ENCODE measurements at places on chromosomes 5 and 9. TPM values are rescaled to one million over a fixed set of nuclear protein-coding genes. Genes with fewer than 3 reads are reported as not detected.

DNA sequence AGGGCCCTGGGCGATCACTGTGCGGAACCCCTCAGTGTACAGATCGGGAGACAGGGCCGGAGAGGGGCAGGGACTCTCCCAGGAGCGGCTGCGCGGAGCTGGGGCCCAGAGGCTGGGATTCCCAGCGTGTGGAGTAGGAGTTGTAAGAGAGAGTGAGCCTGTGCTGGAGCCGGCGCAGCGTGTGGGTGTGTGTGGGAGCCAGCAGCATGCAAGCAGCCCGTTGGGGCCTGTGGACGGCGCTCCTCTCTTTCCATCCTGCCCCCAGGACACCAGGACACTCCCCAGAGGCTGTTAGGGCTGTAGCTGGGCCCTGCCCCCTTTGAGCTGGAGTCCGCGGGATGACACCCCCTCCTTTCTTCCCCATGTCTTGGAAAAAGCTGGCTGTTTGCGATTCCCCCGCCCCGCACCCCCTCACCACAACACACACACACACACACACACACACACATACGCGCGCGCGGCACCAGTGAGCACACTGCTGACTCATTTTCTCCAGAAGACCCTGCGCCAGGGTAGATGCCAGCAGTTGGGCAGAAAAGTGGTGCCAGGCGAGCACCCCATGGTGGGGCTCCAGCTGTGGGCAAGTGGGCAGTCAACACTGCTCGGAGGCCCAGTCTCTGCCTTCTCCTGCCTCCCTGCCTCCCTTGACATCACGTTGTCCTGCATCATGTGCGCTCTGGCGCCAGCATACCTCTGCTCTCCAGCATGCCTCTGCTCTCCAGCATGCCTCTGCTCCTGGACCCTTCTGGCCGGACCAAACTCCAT is 1.5 kb downstream of the COL27A1 start:
- peaks cover 51% of the 10 kb centered on the region for H3K4me1 ChIP-seq
- H3K4me3 ChIP-seq, result peak overlapping the region; percentile 98
- peak overlapping the region; percentile 90 for H3K27ac ChIP-seq
- no peaks in the 10 kb centered on the region for H3K27me3 ChIP-seq

DNA sequence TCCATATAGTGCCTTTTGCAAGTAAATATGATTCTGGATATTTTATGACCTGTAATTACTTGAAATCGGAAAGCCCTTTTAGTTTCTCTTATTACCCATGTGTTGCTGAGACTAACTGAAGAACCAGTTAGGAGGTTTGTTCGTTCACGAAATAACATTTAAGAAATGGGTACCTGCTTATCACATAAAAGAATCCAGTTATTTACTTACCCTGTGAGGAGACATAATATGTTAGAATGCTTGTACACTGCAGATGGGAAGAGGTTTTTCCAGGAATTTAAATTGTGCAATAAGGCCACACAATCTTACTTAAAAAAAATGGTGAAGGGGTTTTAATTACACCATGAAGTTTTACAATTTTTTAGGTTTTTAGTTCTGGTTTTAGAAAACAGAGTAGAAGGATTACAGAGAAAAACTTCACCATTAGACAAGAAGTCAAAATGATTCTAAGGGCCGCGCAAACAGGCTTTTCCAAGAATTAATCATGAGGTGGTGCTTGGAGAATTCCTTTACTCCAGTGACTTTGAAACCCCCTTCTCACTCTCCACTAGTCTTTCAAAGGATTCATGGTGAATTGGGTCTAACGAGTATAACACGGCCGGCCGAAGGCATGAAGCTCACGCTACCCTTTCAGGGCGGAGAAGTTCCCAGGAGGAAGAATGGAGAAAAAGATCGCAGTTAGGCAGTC is 1.1 kb upstream of the PTGER4 start:
- H3K4me1 ChIP-seq, result peaks cover 16% of the 10 kb centered on the region
- no peaks in the 10 kb centered on the region for H3K36me3 ChIP-seq

- peaks cover 10% of the 10 kb centered on the region for H3K4me1 ChIP-seq
- H3K4me3 ChIP-seq, result peak within 1 kb of the TSS; percentile 83
- no peak within 1 kb of the TSS for H3K27ac ChIP-seq
- no peaks in the 10 kb centered on the region for H3K36me3 ChIP-seq
- H3K27me3 ChIP-seq, result peaks cover 32% of the 10 kb centered on the region
- peak; percentile 73 for DNase-seq
Observed at GRCh38 chr5:178590141-178590923, at the start of gene COL23A1. Gene COL23A1 (minus strand): TSS chr5:178590393.

DNA sequence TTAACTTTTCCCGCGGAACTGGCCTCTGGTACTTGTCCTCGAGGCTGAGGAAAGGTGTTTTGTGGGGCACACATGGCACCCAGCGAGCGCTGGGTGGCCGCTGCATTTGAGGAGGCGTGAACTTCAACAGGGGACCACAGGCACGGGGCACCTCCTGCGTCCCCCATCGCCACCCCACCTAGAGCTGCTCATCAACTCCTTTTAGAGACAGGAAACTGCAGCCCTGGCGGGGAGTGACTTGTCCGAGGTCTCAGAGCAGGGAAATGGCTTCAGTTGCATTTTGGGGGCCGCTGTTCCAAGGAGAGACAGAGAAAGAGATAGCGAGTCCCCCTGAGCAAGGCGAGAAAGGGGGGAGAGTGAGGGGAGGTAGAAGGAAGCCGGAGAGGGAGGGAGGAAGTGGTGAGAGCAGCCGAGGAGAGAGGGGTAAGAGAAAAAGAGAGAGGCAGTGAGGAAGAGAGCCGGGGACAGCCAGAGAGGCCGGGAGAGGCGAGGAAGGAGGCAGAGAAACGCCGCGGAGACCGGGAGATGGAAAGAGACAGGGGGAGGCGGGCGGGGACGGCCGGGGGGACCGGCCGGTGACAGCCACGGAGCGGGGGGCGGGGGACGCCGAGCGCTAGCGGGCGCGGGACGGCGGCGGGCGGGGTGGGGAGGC is 12.5 kb upstream of the LHX2 start:
- no peak for DNase-seq
- no peak overlapping the region for H3K4me3 ChIP-seq
- H3K27ac ChIP-seq, result no peak overlapping the region
- H3K4me1 ChIP-seq, result peaks cover 7% of the 10 kb centered on the region
- peaks cover 93% of the 10 kb centered on the region for H3K27me3 ChIP-seq
- H3K36me3 ChIP-seq, result no peaks in the 10 kb centered on the region

GRCh38 chr9:131994364-131995125 is 85.1 kb downstream of the MED27 start:
- H3K4me3 ChIP-seq, result no peak overlapping the region
- H3K4me1 ChIP-seq, result no peaks in the 10 kb centered on the region
- no peaks in the 10 kb centered on the region for H3K27me3 ChIP-seq

Gene NR5A1
- 0.20 TPM for total RNA-seq

All from hepatocyte (in vitro differentiated cells).